ENCODE measurements at places on chromosomes 2 and 18.

DNA sequence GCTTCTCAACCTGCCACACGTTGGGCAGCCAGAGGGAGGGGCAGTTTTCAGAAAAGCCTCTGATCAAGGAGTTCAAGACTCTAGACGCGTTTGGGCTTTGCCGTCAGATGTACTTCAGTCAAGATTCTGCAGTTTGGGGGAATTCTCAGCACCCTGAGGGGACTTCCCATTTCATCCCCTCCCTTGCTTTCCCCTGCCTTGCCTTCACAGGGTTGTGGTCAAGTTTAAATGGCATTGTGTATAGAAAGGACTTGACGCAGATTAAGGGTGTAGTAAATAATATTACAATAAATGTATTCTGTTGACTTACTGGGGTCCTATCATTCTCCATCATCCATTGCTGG is 198.3 kb upstream of the NABP1 start:
- no peak for DNase-seq

GRCh38 chr2:225468131-225468530 is 68.6 kb downstream of the NYAP2 start:
- DNase-seq = no peak

- no peak for DNase-seq
Observed at GRCh38 chr2:80687524-80687923, 383.0 kb upstream of the LRRTM1 start.

DNA sequence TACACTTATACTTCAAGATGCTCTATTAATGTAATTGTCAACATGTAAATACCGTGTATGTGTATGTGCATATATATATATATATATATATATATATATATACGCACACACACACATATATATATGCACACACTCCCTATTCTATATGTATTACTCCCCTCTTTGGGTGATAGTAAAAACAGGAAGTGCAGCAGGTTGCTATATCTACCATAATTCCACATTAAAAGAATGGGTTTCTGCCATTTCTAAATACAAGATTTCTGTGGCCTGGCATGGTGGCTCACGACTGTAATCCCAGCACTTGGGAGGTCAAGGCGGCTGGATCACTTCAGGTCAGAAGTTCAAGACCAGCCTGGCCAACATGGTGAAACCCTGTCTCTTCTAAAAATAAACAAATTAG is 77.0 kb downstream of the OTX1 start:
- no peak for DNase-seq

DNA sequence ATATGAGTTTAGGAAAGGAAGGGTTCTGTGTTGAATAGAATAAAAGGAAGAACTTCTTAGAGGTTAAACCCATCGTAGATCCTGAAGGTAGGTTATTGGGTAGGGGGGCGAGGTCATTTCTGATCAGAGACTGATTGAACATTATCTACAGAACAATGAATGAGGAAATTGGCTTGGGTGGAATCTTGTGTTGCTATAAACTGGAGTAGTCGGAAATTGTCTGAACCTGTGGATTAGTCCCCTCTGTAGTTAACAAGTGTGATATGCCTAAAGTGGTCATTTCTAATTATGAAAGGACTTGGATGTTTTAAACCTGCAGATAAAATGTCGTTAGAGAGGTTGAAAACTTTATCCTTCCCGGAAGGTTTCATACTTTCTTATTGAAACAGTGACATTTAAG is 42.1 kb downstream of the EML4 start:
- no peak for DNase-seq

DNA sequence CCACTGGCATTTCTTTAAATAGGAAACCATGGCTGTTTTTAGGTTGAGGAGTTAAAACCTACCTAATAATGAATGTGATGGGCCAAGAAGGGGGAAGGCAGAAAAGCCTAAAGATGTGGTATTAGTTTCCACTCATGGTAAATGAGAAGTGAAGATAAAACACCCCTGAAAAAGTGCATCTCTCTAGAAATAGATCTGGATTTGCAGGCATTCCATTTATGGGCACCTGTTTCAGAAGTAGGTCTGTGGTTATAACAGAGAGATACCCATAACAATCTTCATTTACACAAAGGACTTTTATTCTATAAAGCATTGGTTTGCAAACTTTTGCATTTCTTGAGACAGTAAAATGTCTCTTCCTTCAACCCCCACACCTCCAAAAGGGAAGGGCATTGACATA is 62.1 kb downstream of the PRKCE start:
- no peak for DNase-seq

DNA sequence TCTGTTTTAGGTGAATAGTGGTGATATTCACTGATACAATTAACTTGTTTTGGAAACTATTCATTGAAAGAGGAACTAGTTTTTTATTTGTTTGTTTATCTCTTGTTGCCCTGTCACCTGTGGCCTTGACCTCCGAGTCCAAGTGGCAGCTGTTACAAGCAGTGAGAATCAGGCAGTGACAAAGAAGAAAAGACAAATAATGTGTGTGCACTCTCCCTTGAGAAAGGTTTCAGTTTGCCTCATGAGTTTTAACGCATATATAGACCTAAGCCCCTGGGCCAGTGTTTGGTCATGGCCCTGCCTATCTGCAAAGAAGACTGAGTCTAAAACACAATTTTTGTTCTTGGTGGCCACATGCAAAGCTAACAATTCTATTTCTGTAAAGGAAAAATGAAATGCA is 15.3 kb downstream of the KYNU start:
- no peak for DNase-seq

DNA sequence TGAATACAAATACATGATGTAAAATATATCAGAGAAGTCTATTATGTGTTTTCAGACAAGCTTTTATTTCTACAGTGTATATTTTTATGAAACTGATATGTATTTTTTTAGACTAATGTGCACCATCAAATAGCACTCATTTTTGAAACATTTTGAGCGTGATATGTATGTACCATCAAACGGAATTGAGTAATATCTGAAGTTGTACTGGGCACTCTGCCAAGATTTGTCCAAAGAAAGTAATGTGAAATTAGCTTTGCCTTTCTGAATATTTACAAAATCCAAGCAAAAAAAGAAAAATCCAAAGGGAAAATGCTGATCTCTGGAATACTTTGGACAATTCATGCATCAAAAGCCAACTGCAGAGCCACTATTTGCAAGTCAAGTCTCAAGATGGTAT is 972.0 kb downstream of the DPP10 start:
- no peak for DNase-seq

- no peak for DNase-seq
Observed at GRCh38 chr2:128435576-128436478, 117.2 kb upstream of the HS6ST1 start.

DNA sequence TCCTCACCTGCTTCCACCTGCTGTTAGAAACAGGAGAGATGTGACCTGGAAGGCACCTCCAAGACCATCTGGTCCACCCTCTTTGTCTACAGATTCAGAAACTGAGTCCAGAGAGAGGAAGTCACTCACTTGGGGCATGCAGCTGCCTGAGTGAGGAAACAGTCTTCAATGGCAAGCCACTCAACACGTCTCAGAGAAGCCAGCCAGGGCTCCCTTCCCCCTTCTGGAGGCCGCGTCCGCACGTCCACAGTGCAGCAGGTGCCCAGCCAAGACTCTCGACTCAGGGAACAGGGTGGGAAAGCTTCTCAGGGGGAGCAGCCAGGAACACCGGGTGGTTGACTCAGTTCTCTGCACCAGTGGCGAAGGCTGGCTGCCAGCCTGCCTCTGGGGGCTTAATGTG is 201.7 kb downstream of the BCL11A start:
- no peak for DNase-seq

DNA sequence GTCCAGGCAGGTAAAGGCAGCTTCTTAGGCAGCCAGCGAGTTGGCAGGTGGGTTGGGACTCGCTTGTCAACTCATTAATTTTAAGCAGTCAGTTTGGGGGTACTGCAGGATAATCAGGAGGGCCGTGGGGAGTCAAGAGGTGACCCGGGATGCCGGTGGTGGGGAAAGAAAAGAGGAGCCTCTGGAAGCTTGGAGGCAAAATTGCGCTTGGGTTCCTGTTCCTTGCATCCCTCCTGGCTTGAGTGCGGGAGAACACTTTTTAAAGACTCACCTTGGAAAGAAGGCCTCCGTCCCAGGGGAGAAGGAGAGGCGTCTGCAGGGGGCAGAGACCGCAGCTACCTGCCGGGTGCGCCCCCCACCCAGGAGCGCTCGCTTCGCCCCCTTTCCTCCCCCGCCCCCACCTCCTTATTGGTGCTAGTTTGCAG is at the start of gene KCNJ3:
KCNJ3 (plus strand) TSS at position 400 of the 425 bp plus-strand sequence. CDS start 81 bp downstream, outside the sequence.
- DNase-seq = no peak

- no peak for DNase-seq
Observed at GRCh38 chr2:230589497-230590015, 123.1 kb upstream of the CAB39 start.

DNA sequence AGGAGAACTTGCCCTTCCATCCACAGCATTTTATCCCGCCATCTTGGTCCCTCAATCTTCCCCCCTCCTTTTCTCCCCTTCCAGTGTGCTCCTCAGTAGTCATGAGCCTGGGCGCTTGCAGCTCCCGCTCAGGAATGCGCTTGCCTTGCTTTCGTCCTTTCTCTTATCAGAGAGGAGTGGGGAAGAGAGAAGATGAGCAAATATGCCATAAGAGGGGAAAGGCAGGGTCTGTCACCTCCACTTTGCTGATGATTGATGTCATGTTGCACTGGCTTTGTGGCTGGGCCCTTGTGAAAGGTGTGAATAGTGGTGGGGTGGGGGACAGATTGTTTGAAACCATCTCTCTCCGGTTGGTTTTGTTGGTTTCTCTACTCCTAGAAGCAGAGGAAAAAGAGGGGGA is 569.3 kb downstream of the TNS1 start:
- DNase-seq = no peak

GRCh38 chr2:96642564-96643360 is at the start of gene FER1L5:
Gene FER1L5, plus strand, starts transcription at chr2:96642764. Its CDS starts 73 bp downstream, at chr2:96642837.
- DNase-seq = peak; percentile 88

GRCh38 chr2:30209227-30209626 is 22.1 kb upstream of the LBH start:
- no peak for DNase-seq

DNA sequence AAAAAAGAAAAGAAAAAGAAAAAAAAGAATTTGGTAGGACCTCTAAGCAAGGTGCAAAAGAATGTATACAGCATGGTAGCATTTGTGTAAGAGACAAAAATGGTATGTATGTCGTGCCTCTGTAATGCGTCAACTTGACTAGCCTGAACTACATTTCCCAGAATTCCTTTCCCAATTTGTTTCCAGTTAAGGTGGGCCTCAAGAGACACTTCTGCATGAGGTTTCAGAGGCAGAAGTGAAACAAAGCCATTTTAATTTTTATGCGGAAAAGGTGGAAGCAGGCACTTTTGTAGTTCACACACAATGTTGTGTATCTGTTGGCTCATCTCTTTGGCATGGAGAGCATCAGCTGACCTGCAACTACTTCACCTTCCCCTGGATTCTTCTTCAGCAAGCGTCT is 56.5 kb upstream of the PAPOLG start:
- DNase-seq = no peak

- peak; percentile 92 for DNase-seq
Observed at GRCh38 chr2:101736861-101737291, 39.4 kb downstream of the MAP4K4 start.

GRCh38 chr2:20933714-20934113 is 110.2 kb downstream of the APOB start:
- DNase-seq = no peak

- no peak for DNase-seq
Observed at GRCh38 chr2:11466307-11467128, 557 bp upstream of the E2F6 start.
